ENCODE measurements at places on chromosomes 5 and 9.

- no peak for DNase-seq
Observed at GRCh38 chr5:103943230-103943629, 380.6 kb upstream of the NUDT12 start.

- no peak for DNase-seq
Observed at GRCh38 chr5:140109759-140110645, 3.9 kb upstream of the PURA start.

- no peak for DNase-seq
Observed at GRCh38 chr5:83987513-83988292, 267.0 kb upstream of the HAPLN1 start.

GRCh38 chr5:160278343-160278742 lies 34.0 kb downstream of the CCNJL start:
- DNase-seq, result no peak

GRCh38 chr9:90641884-90642487 lies 638 bp downstream of the DIRAS2 start:
- no peak for DNase-seq

DNA sequence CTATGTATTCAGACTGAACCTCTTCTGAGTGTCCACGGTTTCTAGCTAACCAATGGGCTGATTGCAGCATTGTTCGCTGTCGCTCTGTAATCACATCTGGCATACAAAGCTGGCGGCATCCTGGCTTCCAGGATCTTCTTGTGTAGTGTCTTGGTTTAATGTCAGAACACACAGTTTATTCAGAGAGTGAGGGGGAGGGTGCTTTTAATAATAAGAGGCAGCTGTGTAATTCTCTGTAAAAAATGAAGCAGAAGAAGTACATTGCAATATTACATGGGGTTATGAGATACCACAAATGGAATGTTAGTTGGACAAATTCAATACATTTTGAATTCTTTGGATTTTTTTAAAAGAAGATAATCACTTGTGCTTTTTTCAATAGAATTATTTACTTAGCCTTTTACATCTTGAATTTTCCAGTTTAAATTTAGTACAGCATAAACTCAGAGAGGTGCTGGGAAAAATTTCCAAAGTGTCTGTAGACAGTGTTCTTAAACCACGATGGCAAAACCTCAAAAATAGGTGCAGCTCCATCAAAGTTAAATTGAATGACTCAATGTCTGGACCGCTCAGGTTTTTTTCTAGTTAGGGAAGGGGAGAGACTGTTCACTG lies 206.0 kb downstream of the PCSK1 start:
- no peak for DNase-seq

GRCh38 chr5:112960863-112961504 lies 15.6 kb upstream of the DCP2 start:
- DNase-seq, result no peak

DNA sequence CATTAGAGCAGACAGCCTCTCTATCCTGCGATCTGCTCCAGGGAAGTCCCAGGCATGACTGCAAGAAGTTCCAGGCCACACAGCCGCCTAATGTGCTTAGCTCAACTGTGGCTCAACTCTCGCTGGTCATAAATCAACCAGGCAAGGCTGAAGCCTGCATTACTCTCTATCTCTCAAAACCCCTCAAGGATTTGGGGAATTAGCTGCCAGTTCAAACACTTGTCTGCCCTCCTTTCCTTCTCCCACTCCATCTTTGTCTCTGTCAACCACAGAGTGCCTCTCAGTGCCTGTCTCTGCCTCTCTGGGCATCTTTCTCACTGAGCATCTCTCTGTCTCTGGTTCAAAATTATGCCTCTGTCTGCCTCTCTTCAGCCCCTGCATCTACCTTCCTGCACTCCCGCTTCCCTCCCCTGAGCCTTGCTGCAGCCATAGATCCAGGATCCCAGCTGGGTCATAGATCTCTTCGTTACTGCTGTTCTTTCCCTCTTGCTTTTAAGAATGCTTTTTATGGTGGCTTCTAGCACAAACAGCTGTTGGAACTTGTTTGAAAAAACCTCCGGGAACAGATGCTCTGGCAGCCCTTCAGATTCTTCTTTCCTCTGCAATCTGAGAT lies 27.9 kb upstream of the GALNT10 start:
- DNase-seq, result no peak

- no peak for DNase-seq
Observed at GRCh38 chr5:624951-625230, 12.8 kb downstream of the CEP72 start.

GRCh38 chr5:91742550-91742949 lies 359.4 kb upstream of the ARRDC3 start:
- DNase-seq, result no peak

DNA sequence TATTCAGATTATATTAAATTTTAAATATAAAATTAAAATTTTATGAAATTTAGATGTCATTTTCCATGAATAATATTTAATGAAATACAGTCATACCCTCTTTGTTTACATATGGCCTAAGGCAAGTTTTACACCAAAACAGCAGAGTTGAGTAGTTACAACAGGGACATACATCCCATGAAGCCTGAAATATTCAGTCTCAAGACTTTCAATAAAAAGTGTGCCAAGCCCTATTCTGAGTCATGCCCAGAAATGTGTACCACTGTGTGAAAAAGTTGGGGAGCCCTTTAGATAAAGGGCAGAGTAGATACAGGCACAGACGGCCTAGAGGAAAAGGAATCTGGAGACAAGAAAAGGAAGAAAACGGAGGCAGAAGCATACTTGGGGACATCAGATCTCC lies 261.3 kb downstream of the SGCD start:
- no peak for DNase-seq

DNA sequence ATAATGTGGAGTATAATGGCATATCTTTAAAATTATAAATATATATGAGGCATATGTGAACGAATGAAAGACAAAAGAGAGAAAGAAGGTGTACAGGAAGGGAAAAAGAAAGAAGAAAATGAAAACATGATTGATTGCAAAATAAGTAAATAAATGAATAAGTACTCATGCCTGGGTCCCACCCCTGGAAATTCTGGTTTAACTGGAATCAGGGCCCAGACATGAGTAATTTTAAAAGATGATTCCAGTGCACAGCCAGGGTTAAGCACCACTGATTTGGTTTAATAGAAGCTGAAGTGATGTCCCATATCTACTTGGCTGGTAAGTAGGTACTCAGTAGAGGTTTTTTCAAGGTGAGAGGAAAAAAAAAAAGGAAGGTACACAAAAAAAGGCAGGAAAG lies 34.0 kb upstream of the HOMER1 start:
- DNase-seq, result no peak

DNA sequence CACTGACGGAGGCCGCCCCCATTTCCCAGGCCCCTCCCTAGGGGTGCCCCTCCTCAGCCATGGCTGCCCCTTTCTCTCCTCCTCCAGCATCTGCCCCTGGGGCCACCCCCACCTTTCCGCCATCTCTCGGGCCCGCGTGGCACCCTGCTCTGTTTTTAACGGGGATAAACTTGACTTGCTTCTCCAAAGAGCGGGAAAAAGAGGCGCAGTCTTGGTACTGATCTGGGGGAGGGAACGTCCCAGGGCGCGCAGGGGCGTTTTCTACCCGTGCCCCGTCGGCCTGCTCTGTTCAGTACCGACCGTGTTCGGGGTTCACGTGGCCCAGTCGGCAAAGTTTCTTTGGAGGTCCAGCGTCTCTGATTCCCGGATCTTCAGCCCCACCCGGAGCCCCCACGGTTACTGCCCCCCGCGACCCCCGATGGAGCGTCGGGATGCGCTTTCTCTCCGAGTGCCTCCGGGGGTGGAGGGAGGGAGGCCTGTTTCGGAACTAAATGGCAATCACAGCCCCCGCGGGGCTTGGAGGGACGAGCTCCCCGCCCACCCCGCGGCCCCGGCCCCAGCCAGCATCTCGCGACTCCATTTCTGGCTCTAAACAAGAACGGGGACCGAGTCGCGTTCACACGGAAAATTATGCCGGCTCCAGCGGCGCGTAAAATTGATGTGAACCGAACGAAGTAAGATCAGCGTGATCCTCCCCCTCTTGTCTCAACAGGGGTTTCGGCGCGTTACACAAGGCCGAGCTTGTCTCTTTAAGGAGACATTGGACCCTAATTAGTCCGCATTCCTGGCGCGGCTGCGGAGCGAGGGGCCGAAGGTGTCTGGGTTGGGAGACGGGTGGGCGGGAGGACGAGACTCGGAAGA lies 1.1 kb upstream of the TLE4 start:
- peak; percentile 33 for DNase-seq

GRCh38 chr5:55523293-55523692 lies 11.5 kb downstream of the PLPP1 start:
- no peak for DNase-seq

DNA sequence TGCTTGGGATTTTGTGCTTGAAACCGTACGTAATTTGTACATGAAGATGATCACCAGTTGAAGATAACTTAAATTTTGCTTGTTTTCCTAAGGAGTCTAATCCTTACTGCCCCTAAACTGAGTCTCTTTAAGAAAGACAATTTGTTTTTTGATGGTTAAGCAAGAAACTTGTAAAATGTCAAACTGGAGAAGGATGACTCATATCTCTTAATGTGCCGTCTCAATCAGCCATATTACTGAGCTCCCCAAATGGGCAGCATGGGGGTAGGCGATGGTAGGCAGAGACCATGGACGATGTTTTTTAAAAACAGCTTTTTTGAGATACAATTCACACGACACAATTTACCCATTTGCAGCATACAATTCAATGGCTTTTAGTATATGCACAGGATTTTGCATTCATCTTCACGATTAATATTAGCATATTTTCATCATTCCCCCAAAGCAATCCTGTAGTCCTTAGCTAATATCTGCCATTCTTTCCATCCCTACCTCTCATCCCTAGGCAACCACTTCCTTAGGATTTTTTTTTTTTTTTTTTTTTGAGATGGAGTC lies 14.3 kb downstream of the ARHGAP26 start:
- no peak for DNase-seq

- no peak for DNase-seq
Observed at GRCh38 chr5:113336975-113337374, 97.8 kb downstream of the TSSK1B start.

DNA sequence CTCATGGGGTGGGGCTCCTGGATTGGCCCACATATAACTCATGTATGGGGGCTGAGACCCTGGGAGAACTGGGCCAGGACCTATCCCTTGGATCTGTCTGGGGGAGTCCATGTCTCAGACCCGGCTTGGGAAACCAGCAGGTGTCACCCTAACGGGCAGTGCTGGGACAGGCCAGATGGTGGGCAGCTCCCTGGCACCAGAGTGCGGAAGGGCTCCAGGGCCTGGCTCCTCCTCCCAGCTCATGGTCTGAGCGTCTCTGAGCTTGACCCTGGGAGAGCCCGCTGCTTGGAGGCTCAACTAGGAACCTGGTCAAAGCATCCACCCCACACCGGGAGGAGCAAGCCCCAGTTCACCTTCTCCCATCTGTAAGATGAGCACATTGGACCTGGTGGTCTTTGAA lies 15.5 kb upstream of the NCS1 start:
- no peak for DNase-seq

- DNase-seq, result peak; percentile 71
Observed at GRCh38 chr5:151086905-151087360, 6.1 kb upstream of the TNIP1 start.

DNA sequence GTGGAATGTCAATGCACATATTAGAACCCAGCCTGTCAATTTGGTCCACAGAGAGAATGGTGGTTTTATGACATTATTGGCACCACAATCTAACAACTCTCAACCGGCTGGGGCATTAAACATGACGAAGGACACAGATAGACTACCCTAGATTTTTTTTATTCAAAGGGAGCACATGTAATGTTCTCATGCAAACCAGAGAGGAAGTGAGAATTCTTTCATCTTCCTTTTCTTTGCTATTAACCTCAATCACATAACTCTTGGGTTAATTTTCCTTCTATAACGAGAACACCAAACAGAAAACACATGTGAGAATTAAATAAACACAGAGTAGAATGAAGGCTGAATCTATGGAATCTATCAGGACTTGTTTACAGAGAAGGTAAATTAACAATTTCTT lies 94.9 kb upstream of the TNC start:
- DNase-seq, result no peak

DNA sequence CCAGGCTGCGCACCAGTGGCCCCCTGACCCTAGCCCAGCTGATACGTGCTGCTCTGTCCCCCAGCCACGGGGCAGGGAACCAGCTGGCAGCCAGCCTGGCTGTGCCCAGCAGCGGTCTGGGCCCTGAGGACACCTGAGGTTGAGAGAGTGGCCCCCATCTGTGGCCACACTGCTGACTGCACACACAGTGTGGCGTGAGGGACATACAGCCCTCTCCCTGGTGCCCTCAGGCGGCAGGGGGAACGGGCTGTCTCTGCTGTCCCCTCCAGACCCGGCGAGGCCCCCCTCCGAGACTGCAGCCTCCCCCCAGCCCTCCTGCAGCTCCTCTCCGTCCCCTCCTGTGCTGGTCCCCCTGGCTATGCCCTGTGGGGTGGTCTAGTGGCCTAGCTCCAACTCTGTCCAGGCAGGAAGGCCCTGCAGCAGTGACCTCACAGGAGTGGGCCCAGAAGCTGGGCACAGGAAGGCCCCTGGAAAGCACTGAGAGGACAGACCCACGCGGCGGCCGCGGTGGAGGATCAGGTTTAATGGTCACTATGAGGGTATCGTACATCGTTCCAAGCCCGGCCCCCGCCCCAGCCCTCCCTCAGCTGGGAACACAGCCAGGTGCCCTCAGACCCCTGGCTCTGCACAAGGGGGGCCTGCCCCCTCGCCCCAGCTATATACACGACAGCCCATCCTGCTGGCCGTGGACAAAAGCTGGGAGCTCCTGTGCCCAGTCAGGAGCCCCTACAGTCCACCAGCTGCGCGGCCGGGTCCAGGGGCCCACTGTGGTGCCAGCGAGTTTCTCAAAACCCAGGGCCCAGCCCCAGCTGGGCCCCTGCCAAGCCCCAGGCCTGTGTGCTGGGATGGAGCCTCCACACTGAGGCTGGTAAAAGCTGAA lies 6.8 kb upstream of the ENTPD8 start:
- DNase-seq, result no peak

- peak; percentile 35 for DNase-seq
Observed at GRCh38 chr9:5626727-5627634, 1.9 kb upstream of the RIC1 start.

- DNase-seq, result no peak
Observed at GRCh38 chr5:167463939-167464338, 827.5 kb upstream of the WWC1 start.

DNA sequence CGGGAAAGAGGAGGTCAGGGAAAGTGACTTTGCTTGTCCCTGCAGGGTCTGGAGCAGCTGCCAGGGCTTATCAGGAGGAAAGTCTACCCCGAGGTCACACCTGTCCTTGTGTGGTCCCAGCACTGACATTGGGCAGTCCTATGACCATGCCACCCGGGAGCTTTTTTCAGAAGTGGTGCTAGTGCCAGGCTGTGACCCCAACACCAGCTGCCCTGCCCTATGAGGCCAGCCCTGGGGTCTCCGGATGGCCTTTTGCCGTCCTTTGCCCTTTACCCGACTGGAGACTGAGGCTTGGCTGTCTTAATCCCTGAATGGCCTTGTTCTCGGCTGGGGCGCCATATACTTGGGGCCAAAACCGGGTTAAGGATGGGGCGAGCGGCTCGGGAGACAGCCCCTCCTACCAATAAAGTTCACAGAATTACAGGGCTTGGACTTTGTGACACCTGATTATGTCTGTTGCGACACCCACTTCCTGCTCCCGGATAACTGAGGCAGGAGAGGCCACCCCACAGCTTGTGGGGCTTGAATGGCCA lies 22.2 kb upstream of the SLC9A3 start:
- DNase-seq, result no peak

GRCh38 chr9:25461416-25461815 lies 216.8 kb downstream of the TUSC1 start:
- no peak for DNase-seq
